Ascending aorta (tissue), 2 donors: ENCODE measurements at places on chromosomes 5 and 9.

GRCh38 chr9:128275198-128276007 is at the start of gene GOLGA2:
GOLGA2 (minus strand) TSS chr9:128276007; CDS start chr9:128275976, 31 bp downstream.
- DNase-seq, result peak; percentile 71
- H3K27ac ChIP-seq, result peak within 1 kb of the TSS; percentile 87
- H3K4me1 ChIP-seq, result peaks cover 20% of the 10 kb centered on the region
- H3K27me3 ChIP-seq, result no peaks in the 10 kb centered on the region

DNA sequence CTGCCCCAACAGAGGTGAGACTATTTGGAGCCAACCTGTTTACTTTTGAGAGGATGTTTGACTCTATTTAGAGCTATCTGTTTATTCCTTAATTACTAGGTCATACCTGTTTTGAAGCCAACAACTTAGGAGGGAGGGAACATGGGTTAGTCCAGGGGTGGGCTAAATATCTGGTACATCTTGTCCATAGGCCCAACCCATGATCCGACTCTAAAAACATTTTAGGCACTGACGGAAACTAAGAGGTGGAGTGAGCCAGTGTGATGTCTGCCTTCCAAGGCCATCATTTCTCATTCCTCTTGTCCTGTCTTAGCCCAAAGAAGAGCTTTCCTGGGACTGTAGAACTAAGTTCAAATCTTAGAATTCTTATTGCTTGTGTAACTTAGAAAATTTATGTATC is 8.4 kb downstream of the SPINK5 start:
- H3K27me3 ChIP-seq, result no peaks in the 10 kb centered on the region
- DNase-seq, result no peak
- no peaks in the 10 kb centered on the region for H3K36me3 ChIP-seq
- H3K4me3 ChIP-seq, result no peak overlapping the region
- H3K4me1 ChIP-seq, result no peaks in the 10 kb centered on the region
- H3K27ac ChIP-seq, result no peak overlapping the region

- no peaks in the 10 kb centered on the region for H3K36me3 ChIP-seq
- no peak overlapping the region for H3K4me3 ChIP-seq
- H3K27me3 ChIP-seq, result no peaks in the 10 kb centered on the region
- peaks cover 23% of the 10 kb centered on the region for H3K4me1 ChIP-seq
- peak overlapping the region; percentile 75 for H3K27ac ChIP-seq
- DNase-seq, result no peak
Measured at GRCh38 chr5:132422720-132423437, 53.4 kb downstream of the SLC22A5 start.

GRCh38 chr9:36415822-36416525 is 15.9 kb upstream of the RNF38 start:
- no peaks in the 10 kb centered on the region for H3K27me3 ChIP-seq
- H3K27ac ChIP-seq, result no peak overlapping the region
- no peak for DNase-seq
- H3K4me3 ChIP-seq, result no peak overlapping the region
- no peaks in the 10 kb centered on the region for H3K4me1 ChIP-seq

- no peak overlapping the region for H3K4me3 ChIP-seq
- no peak overlapping the region for H3K27ac ChIP-seq
- DNase-seq, result no peak
- H3K4me1 ChIP-seq, result no peaks in the 10 kb centered on the region
- peaks cover 30% of the 10 kb centered on the region for H3K36me3 ChIP-seq
Measured at GRCh38 chr5:14325369-14325768, 182.2 kb downstream of the TRIO start.

GRCh38 chr9:18942801-18943200 is 90.2 kb downstream of the SAXO1 start:
- H3K27ac ChIP-seq, result no peak overlapping the region
- no peaks in the 10 kb centered on the region for H3K27me3 ChIP-seq
- H3K36me3 ChIP-seq, result no peaks in the 10 kb centered on the region

DNA sequence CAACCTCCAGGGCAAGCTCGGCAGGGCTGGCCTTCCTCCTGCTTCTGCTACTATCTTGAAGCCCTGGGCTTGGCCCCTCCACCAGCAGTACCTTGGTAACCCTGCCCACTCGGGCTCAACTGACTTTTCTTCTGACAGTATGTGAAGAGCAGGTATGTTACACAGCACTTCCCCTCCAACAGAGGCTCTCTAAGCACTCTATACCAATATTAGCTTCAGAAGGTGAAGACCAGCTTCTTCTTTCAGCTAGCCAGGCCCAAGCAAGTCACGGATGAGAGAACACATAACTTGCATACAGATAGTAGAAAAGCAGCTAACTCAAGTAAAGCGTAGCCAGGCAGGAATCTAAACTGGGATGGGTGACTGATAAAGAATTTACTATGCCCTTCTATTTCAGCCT is 64.3 kb downstream of the FEM1C start:
- H3K27ac ChIP-seq, result no peak overlapping the region
- DNase-seq, result no peak
- no peaks in the 10 kb centered on the region for H3K36me3 ChIP-seq
- no peaks in the 10 kb centered on the region for H3K4me1 ChIP-seq
- H3K4me3 ChIP-seq, result no peak overlapping the region

DNA sequence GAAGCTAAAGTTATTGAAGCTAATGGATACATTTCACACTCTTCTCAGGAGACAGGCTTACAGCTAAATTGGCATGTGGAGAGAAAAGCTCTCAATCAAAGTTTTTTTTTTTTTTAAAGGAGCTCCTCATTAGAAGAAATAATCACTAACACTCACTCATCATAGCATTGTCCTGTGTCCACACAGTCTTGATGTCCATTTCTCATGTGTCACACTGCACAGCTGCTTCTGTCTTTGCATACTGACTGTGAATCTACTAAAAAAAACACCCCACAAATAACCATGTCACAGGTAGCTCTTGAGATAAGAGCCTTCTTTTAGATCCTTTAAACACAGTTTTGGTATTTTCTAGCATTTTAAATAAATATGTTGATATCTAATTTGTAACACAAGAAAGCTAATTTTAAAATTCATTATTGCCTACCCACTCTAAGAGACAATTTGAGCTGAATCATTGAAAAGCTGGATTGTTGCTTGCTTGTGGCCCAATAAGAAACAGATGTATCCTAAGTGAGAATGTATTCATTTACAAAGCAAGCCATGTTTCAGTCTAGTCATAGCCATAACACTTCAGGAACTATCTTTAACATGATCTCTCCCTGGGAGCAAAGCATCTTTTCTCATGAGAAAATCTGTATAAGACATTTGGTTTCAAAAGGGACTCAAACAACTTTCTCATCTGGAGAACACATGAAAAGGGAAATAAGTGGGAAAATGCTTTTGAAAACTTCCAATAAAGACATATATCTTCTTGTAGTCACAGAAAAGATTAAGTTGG is 48.1 kb upstream of the PCSK1 start:
- H3K27me3 ChIP-seq, result no peaks in the 10 kb centered on the region
- DNase-seq, result no peak
- H3K4me1 ChIP-seq, result no peaks in the 10 kb centered on the region
- no peak overlapping the region for H3K4me3 ChIP-seq

- DNase-seq, result no peak
- peak overlapping the region; percentile 82 for H3K27ac ChIP-seq
- no peaks in the 10 kb centered on the region for H3K27me3 ChIP-seq
Measured at GRCh38 chr5:34499001-34499734, 157.0 kb upstream of the RAI14 start.

GRCh38 chr5:35853631-35854030 is 3.1 kb upstream of the IL7R start:
- no peak overlapping the region for H3K27ac ChIP-seq
- H3K36me3 ChIP-seq, result no peaks in the 10 kb centered on the region
- DNase-seq, result no peak
- H3K27me3 ChIP-seq, result no peaks in the 10 kb centered on the region
- no peak overlapping the region for H3K4me3 ChIP-seq

DNA sequence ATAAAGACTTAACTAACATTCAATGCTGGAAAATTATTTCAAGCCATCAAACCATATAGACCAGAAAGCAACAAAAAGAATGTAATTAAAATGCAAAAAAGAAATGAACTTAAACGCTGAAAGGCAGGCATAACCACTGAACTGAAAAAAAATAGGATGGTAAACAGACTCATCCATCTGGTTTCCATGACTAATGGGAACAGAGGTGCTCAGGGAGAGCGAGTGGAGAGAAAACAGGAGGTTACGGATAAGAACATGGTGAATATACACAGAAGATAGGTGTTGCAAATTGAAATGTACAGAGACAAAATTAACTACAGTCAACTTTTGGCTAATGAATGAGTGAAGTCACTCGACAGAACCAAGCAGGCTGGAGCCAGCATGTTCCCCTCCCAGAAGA is 43.5 kb upstream of the RNF38 start:
- no peak overlapping the region for H3K27ac ChIP-seq
- no peak overlapping the region for H3K4me3 ChIP-seq

GRCh38 chr9:83670381-83670780 is 37.4 kb downstream of the UBQLN1 start:
- H3K27ac ChIP-seq, result no peak overlapping the region
- H3K4me3 ChIP-seq, result no peak overlapping the region
- H3K27me3 ChIP-seq, result no peaks in the 10 kb centered on the region
- H3K4me1 ChIP-seq, result no peaks in the 10 kb centered on the region

- no peaks in the 10 kb centered on the region for H3K4me1 ChIP-seq
- H3K27ac ChIP-seq, result no peak overlapping the region
- no peak overlapping the region for H3K4me3 ChIP-seq
- DNase-seq, result no peak
- no peaks in the 10 kb centered on the region for H3K36me3 ChIP-seq
Measured at GRCh38 chr5:35880156-35880555, 23.5 kb downstream of the IL7R start.

DNA sequence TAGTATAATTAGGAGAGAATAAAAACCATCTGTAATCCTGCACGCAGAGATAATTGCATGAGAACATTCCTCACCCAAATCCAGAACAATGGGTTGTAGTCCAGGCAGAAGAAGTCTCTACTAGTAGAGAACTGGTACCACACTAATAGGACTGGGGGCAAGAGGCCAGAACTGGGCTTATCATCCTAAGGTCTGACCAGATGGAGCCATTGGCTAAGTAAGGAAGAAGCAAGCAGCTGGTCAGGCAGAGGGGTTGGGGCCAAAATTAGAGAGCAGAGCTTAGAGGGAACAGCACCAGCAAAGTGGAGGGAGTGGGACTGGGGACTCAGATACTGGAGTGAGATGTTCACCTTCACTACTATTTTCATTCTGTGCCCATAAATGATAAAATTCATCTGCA is 35.4 kb upstream of the MAP1B start:
- no peak for DNase-seq
- no peak overlapping the region for H3K27ac ChIP-seq
- H3K4me3 ChIP-seq, result no peak overlapping the region
- H3K4me1 ChIP-seq, result no peaks in the 10 kb centered on the region
- no peaks in the 10 kb centered on the region for H3K27me3 ChIP-seq

- H3K27me3 ChIP-seq, result no peaks in the 10 kb centered on the region
- H3K4me3 ChIP-seq, result no peak overlapping the region
- H3K27ac ChIP-seq, result no peak overlapping the region
- H3K36me3 ChIP-seq, result peaks cover 19% of the 10 kb centered on the region
Measured at GRCh38 chr9:91298311-91298710, 63.4 kb downstream of the AUH start.

- no peak for DNase-seq
- peaks cover 4% of the 10 kb centered on the region for H3K4me1 ChIP-seq
- H3K36me3 ChIP-seq, result no peaks in the 10 kb centered on the region
- no peaks in the 10 kb centered on the region for H3K27me3 ChIP-seq
Measured at GRCh38 chr5:32713770-32714381, 2.8 kb downstream of the NPR3 start.

- peaks cover 5% of the 10 kb centered on the region for H3K36me3 ChIP-seq
- DNase-seq, result no peak
- no peaks in the 10 kb centered on the region for H3K27me3 ChIP-seq
Measured at GRCh38 chr9:87973122-87973521, 1.2 kb downstream of the CDK20 start.

- no peaks in the 10 kb centered on the region for H3K27me3 ChIP-seq
- H3K4me1 ChIP-seq, result no peaks in the 10 kb centered on the region
- no peak overlapping the region for H3K4me3 ChIP-seq
- H3K27ac ChIP-seq, result no peak overlapping the region
- no peak for DNase-seq
Measured at GRCh38 chr5:124789104-124789605, 42.7 kb upstream of the ZNF608 start.

- H3K27me3 ChIP-seq, result no peaks in the 10 kb centered on the region
- no peak for DNase-seq
- H3K36me3 ChIP-seq, result no peaks in the 10 kb centered on the region
- no peak overlapping the region for H3K27ac ChIP-seq
- H3K4me1 ChIP-seq, result no peaks in the 10 kb centered on the region
- no peak overlapping the region for H3K4me3 ChIP-seq
Measured at GRCh38 chr9:101893661-101894646, 155.5 kb upstream of the GRIN3A start.

GRCh38 chr5:81495286-81495685 is 101.4 kb upstream of the ACOT12 start:
- no peaks in the 10 kb centered on the region for H3K4me1 ChIP-seq
- no peaks in the 10 kb centered on the region for H3K36me3 ChIP-seq
- H3K27me3 ChIP-seq, result no peaks in the 10 kb centered on the region
- no peak overlapping the region for H3K27ac ChIP-seq
- DNase-seq, result no peak
- H3K4me3 ChIP-seq, result no peak overlapping the region

DNA sequence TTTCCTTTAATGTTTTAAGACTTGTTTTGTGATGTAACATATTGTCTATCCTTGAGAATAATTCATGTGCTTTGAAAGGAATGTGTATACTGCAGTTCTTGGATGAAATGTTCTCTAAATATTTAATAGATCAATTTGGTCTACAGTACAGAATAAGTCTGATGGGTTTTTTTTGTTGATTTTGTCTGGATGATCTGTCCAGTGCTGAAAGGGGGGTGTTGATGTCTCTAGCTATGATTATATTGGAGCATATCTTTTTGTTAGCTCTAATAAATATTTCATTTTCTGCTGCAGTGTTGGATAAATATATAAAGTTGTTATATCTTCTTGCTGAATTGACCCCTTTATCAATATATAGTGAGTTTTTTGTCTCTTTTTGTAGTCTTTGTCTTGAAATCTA is 269.9 kb upstream of the TUSC1 start:
- no peaks in the 10 kb centered on the region for H3K27me3 ChIP-seq
- H3K4me3 ChIP-seq, result no peak overlapping the region
- no peaks in the 10 kb centered on the region for H3K4me1 ChIP-seq
- DNase-seq, result no peak

- H3K4me3 ChIP-seq, result no peak overlapping the region
- H3K36me3 ChIP-seq, result peaks cover 36% of the 10 kb centered on the region
- DNase-seq, result no peak
- no peaks in the 10 kb centered on the region for H3K27me3 ChIP-seq
- H3K27ac ChIP-seq, result peak overlapping the region; percentile 64
- H3K4me1 ChIP-seq, result peaks cover 6% of the 10 kb centered on the region
Measured at GRCh38 chr9:120440791-120441190, 139.2 kb downstream of the CDK5RAP2 start.

DNA sequence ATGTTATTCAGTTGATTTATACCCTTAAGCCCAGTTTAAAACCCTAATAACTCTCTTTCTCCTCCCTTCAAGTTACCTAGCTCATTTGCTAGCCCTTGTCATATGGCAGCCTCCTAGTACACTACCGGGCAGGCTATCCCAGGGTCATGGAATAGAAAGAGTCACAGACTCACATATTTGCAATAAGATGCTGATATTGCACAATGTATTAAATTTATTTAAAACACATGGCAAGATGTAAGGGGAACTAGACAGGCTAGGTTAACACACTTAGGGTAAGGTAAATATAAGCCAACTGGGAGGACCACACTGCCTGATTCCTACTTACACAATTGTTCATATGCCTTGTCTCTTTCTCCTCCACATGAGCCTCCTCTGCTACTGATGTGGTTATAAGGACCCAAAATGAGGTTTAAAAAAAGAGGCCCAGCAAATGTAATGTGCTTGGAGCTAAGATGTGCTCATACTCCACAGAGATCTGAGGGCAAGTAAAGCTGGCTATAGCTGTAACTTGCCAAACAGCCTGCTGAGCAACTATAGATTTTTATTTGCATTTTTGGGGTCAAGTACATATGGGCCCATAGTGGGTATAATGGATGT is 130.0 kb downstream of the ENC1 start:
- H3K27ac ChIP-seq, result no peak overlapping the region
- H3K27me3 ChIP-seq, result no peaks in the 10 kb centered on the region
- no peaks in the 10 kb centered on the region for H3K4me1 ChIP-seq
- DNase-seq, result no peak
- H3K36me3 ChIP-seq, result no peaks in the 10 kb centered on the region
